ENCODE measurements at places on chromosomes 16 and 17.

GRCh38 chr17:61261001-61261637 lies 138.5 kb upstream of the TBX2 start:
- no peak for DNase-seq

GRCh38 chr16:82506692-82507670 lies 119.8 kb upstream of the CDH13 start:
- no peak for DNase-seq

DNA sequence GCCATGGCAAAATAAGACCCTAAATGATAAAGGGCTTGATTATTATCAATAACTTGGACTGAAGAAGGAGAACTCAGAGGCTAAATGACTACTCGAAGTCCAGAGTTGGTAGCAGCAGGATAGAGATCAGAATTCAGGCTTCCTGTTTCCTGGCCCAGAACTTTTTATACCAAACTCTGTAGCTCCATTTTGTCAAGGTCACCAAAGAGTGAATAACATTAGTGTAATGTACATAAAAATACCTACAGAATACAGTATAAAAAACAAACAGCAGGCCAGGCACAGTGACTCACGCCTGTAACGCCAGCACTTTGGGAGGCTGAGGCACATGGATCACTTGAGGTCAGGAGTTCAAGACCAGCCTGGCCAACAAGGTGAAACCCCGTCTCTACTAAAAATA lies 79.0 kb downstream of the ARHGAP17 start:
- DNase-seq: no peak

DNA sequence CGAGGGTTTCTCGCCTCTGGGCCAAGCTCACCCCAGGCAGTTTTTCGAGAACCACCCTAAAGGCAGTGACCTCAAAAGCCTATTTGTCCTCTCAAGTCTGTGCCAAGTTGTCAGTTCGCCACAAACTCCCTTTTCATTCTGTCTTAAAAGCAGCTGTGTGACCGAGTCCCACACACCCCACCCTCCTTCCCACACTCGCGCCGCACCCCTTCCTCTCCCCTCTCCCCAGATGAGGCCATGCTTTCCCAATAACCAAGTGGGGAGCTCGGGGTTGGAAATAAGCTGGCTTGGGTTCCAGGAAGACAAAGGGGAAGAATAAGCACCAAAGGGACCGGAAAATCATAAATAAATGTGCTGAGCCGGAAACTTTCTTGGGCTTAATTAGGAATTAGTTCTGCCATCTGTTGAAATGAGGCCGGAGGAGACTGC lies 36.7 kb downstream of the GRIN2C start:
- no peak for DNase-seq

DNA sequence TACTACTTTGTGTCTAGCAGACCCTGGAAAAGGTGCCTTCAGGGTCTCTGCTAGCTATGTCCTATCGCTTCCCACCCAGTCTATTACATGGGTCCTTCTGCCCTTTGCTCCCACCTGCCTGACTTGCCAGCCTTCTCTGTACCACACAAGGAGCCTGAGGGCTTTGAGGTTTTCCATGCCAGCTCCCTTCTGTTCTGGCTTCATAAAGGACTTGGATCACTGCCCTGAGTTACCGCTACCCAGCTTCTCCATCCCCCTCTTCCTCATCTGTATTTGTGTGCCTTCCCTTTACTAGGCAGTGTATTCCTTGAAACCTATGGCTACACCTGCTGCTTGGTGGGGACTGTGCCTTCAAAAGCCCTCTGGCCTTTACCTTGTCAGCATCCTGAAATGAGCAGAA lies 19.6 kb upstream of the LLGL1 start:
- DNase-seq: no peak

- DNase-seq: no peak
Observed at GRCh38 chr16:1741553-1742165, 29.7 kb downstream of the NME3 start.

- peak; percentile 27 for DNase-seq
Observed at GRCh38 chr17:31052187-31052889, 42.4 kb upstream of the NF1 start.

DNA sequence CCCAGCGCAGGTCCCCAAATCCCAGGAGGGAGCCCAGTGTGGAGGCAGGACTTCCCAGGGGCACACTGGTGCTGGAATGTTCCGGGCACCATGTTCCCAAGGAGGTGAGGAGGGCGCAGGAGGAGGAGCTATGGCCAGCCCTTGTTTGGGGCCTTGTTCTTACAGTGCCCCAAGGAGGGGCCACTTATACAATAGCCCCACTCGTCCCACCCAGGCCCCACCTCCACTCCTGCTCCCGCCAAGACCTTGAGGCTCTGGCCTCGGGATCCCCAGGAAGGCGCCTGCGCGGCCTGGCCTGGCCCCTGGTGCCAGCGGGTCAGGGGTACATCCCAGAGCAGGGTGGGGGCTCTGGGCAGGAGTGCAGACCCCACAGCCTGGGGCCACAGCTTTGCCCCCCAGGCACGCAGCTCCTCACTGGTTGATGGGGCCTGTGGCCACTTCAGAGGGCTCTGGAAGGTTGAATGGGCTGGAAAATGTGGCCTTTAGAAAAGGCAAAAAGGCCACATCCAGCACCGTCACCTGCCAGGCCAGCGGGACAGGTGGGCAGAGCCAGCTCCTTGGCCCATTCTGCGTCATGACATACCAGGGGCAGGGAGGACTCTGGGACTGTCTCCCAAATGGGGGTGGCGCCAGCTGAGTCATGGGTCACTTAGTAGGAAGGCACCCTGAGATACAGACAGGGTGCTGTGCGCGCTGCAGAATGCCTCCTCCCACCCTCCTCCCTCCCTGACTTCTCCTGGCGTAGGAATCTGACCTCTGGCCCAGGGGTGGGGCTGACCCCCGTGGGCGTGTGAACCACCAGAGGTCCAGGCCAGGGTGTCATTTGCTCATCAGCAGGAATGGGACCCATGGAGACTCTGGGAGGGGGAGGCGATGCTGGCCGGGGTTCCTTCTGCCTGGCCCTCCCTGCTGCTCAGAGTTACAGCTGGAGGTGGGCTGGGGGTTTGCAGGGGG lies 32.3 kb upstream of the PVALEF start:
- no peak for DNase-seq

DNA sequence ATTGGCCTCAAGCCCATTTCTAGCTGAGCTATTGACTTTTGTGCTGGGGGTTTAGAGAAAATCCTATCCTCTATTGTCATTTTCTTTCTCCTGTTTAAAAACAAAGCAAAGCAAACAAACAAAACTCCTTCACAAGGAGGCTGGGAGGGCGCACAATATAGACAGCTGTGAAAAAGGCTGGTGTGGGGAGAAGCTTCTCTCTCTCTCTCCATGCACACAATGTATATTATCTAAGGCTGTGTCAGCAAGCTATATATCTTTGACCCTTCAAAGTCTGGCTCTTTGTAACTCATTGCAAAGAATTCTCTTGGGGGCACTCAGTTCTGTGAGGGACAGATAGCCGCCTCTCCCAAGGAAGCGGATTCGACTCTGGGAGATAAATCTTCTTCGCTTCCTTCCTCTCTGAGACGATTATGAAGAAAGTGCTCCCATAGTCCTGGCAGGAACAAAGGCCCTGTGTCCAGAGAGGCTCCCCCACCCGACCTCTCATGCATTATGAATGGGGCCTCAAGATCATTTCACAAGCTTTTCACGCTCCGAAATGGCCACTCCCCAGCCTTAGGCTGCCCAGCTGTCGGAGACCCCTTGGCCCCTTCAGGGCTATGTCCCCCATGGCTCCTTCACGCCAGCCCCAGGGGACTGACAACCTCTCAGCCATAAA lies 33.2 kb upstream of the MEAK7 start:
- no peak for DNase-seq

DNA sequence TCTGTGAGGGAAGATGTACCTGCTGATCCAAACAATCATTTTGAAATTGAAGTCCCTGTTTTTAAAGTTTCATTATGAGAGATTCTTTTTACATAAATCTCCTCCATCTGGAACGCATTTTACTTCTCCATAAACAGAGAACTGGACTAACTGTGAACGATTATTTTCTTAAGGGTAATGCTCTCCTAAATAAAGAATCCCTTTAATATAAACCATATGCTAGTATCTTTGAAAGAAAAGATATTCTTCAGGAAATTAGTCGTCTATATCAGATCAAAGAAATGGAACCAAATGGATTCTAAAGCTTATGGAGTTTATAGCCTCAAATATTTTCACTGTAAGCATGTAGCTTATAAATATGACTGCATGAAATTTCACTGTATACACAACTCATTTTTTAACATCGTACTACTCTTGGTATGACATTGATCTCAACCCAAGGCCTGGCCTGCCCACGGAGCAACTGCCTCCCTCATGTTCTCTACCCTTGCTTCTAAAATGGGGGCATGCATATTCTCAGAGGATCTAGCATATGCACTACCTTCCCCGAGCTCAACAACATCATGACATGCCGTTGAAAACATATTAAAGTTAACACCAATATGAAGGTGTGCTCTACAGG lies 66.4 kb downstream of the MYH10 start:
- no peak for DNase-seq

- DNase-seq: no peak
Observed at GRCh38 chr16:79628501-79628975, 28.0 kb upstream of the MAF start.

- no peak for DNase-seq
Observed at GRCh38 chr16:10590342-10590741, 9.9 kb upstream of the EMP2 start.

DNA sequence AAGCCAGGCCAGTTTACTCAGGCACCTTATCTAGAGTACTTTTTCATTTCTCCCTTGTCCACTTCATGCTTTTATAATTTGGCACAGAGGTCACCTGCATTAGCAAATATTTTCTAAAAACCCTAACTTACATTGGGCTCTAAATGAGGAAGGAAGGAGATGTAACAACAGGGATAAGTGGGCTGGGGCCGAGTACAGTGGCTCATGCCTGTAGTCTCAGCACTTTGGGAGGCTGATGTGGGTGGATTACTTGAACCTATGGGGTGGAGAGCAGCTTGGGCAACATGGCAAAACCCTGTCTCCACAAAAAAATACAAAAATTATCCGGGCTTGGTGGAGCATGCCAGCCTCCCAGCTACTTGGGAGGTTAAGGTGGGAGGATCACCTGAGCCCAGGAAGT lies 55.9 kb downstream of the TMEM100 start:
- DNase-seq: no peak
